T-helper 9 cell (primary cell): ENCODE measurements at places on chromosomes 5 and 9.
A peak's percentile ranks its signal among the peaks of the same experiment; 100 is the strongest.

- DNase-seq = no peak
Measured at GRCh38 chr9:28059192-28059591, 485.9 kb upstream of the C9orf72 start.

DNA sequence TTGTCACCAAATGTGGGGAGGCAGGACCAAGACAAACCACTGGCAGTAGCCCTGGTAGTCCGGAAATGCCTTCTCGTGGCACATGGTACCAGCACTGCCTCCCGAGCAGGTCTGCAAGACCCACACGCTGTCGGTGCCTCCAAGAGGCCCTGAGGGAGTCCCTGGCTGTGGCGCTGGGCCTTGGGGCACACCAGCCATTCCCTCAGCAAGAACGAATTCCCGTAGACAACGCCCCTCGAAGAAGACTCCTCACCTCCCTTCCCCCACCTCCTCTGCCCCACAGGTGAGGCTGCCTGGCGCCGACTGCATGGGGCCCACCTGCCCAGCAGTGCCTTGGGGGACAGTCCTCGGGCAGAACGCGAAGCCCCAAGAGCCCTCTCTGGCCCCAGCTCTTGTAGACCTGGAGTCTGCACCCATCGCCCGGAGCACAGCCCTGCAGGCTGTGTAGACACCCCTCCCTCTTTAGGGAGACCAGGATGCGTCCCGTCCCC, 56.0 kb downstream of the EXD3 start:
- no peak for DNase-seq

- DNase-seq = no peak
Measured at GRCh38 chr5:73682176-73682575, 56.2 kb downstream of the ARHGEF28 start.

GRCh38 chr5:75510836-75511434, 494 bp downstream of the CERT1 start:
- peak; percentile 39 for DNase-seq

DNA sequence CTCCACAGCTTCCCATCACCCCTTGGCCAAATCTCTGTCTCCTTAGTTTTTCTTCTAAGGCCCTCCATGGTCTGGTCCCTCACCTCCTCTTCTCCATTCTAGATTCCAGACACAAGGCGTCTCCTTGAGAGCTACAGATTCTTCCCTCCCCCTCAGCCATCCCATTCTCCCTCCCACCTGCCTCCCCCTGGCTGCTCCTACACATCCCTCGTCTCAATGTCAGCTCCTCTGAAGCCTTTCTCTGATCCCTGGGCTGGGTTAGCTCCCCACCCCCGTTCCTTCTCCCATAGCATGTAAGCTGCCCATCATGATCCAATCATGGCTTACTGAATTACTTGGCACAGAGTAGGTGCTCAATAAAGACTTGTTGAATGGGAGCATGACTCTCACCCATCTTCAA, 69.0 kb downstream of the ANKH start:
- DNase-seq = no peak

DNA sequence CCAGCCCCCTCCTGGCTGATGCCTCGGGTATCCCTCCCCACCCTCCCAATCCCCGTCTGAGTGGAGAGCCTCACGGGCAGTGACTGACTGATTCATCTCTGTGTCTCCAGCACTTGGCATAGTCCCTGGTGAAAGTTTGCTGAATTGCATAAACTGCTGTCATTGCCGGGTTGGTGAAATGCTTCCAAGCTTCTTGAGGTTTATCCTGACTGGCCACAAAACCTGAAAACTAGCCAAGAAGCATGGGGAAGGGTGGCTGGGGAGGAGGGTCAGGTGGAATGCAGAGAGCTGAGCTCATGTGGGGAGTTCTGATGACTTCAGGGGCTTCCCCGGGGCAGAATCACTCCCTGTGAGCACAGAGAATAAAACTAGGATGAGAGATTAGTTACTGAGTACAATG, 56.9 kb upstream of the GGTA1 start:
- no peak for DNase-seq

GRCh38 chr9:117170567-117170966, 244.3 kb downstream of the ASTN2 start:
- no peak for DNase-seq

DNA sequence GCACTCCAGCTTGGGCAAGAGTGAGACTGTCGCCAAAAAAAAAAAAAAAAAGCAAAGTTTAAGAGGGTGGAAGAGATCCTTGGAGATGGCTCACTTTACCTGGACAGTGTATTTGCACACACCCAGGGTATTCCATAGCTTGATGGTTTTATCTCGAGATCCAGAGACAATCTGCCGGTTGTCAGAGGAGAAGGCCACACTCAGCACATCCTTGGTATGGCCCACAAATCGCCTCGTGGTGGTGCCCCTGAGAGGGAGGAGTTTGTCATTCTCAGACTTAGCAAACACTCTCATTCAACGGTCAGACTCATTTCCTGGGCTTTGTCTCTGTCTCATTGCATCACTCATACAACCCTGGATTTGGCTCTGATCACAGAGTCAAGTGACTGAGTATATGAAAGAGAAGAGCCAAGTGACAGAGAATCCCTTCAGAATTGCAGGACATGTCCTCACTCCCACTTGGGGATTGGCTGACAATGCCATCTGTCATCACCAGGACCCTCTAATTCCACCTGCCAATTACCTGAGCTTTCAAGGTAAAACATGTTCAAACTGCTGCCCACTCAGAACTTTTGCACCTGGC, 2.2 kb downstream of the RACK1 start:
- no peak for DNase-seq

- DNase-seq = no peak
Measured at GRCh38 chr5:176180339-176180738, 57.9 kb upstream of the SIMC1 start.

- no peak for DNase-seq
Measured at GRCh38 chr9:123871781-123872180, 58.1 kb downstream of the DENND1A start.

GRCh38 chr5:59685191-59685530, 208.4 kb downstream of the PDE4D start:
- DNase-seq = no peak

DNA sequence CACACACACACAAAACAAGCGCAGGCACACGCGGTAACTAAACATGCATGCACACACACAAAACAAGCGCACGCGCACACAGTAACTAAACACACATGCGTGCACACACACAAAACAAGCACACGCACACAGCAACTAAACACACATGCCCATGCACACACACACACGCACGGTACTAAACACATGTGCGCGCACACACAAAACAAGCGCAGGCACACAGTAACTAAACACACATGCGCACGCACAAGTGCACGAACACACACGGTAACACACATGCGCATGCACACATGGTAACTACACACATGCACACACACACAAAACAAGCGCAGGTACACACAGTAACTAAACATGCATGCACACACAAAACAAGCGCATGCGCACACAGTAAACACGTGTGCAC, 19.9 kb upstream of the SLC6A3 start:
- no peak for DNase-seq

- DNase-seq = no peak
Measured at GRCh38 chr9:79089054-79089560, 482.7 kb upstream of the TLE4 start.

- no peak for DNase-seq
Measured at GRCh38 chr9:5513966-5514616, 3.8 kb downstream of the PDCD1LG2 start.

DNA sequence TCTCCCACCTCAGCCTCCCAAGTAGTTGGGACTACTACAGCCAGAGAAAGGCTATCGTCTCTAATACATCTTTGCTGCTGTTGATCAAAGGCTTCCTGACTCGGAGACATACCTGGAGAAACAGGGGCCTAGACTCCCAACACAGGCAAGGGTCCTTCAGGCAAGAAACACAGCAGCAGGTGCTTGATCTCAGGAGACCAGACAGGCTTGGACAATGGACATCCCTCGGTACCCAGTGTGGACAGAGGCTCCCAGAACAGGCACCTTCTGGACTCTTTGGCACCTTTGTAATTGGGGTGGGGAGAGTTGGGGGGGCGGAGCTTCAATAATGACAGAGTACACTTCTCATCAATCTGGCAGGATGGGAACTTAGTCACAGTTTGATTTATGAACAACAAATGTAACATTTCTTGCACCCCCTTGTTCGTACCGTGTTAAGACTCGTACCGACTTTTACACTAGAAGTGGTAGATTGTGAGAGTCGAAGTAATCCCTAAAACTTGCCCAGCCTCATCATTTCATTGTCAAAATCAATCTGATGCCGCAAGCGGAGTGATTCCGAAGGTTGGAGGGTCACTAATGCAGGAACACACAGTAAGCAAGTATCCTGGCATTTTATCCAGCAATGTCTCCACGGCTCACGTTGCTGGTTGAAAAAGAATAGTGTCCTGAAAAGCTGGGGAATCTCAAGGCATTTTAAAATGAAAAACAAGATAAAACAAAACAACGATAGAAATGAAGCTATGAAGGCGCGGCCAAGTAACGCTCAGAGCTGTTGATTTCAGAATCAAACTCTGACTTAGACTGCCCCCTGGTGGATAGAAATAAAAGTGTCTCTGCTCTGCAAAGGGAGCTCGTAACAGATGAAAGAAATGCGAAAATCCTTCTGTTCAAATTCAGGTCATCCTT, 46.4 kb upstream of the STK32A start:
- DNase-seq = peak; percentile 3

DNA sequence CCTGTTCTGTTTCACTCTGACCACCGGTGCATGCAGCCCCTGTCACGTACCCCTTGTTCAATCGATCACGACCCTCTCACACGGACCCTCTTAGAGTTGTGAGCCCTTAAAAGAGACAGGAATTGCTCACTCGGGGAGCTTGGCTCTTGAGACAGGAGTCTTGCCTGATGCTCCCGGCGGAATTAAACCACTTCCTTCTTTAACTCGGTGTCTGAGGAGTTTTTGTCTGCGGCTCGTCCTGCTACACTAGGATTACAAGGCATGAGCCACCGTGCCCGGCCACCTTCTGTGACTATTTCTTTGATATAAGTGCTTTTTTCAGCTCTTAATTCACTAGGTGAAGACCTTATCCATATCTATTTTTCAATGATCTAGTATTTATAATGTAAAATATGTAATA, 167.5 kb downstream of the TTC39B start:
- DNase-seq = no peak

GRCh38 chr9:13648676-13649075, 369.2 kb upstream of the MPDZ start:
- DNase-seq = no peak

- no peak for DNase-seq
Measured at GRCh38 chr5:180105827-180106312, 34.3 kb upstream of the RNF130 start.
